Cardiac fibroblast (primary cell): ENCODE measurements at places on chromosomes 5 and 9.

DNA sequence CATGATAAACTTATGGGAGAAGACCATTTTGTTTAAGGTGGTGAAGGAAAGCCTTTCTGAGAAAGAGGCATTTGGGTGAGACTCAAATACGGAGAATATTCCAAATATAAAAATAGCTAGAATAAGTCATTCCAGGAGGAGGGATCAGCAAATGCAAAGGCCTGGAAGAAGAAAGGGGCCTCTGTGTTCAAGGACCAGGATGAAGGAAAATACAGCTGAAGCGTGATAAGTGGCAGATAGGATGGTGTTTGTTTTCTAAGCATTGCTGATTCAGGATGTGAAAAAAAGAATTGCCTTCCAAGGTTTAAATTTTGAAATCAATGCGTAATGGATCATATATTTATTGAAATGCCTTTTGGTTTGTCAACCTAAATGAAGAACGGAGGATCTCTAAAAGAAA, 59.4 kb upstream of the CAST start:
- no peak for DNase-seq

GRCh38 chr5:14365831-14366430, 215.7 kb upstream of the OTULINL start:
- DNase-seq, result no peak

GRCh38 chr5:142685418-142686209, at the start of gene FGF1:
TSS of gene FGF1 (minus strand) at chr5:142686090. CDS start at chr5:142614127, 71,963 bp downstream.
- peak; percentile 48 for DNase-seq

DNA sequence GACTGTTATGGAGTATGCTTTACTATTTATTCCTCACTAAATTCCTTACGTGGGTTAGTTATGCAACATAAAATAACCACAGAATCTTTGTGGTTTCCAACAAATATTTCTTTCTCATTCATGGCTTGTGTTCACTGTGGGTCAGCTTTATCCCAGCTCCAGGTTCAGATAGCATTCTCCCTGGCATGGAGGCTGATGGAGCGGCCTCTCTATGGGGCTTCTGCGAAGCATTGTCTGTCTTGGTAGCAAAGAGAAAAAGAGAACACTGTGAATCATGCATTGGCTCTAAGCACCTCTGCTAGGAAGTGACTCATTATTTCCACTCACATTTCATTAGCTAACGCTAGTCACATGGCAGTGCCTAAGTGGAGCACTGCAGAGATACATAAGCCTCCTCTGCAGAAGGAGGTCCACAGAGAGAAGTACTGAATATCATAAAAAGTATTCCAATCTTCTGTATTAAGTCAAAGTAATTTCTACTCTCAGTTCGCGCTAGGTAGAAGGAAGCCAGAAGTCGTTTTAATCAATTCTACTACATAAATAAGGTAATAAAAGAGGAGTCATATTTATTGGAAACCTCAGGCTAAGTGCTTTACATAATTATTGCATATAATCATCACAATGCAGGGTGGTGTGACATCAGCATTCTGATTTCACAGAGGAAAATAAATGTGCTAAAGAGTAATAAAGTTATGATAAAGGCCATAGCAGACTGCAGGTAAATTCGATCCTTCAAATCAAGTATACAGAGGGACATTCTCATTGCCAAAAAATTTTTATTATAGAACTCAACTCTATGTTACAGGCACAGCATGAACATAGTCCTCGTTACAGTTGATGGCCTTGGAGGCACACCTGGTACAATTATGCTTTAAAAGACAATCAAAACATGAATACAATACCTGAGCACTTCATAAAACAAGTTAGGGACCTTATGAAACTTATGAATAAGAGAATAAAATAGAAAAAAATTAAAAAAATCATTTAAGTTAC, 531.1 kb downstream of the CETN3 start:
- DNase-seq, result peak; percentile 89

DNA sequence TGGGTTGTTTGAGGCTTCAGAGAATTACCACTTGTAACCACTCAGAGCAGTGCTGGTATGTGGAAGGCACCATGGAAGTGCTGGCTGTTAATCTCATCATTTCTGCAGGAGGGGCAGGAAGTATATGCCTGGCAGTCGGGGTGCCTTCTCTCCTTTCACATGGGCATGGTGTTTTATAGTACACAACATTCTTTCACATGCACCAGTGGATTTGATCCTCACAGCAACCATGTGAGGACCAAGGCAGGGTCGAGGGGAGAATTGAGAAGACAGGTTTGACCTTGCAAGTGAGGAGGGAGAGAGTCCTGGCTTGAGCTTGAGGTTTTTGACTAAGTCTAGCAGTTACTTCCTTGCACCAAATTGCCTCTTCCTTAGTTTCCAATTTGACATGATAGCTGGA, 38.0 kb upstream of the TRPC7 start:
- no peak for DNase-seq

GRCh38 chr5:140509898-140510297, 37.6 kb upstream of the EIF4EBP3 start:
- no peak for DNase-seq

DNA sequence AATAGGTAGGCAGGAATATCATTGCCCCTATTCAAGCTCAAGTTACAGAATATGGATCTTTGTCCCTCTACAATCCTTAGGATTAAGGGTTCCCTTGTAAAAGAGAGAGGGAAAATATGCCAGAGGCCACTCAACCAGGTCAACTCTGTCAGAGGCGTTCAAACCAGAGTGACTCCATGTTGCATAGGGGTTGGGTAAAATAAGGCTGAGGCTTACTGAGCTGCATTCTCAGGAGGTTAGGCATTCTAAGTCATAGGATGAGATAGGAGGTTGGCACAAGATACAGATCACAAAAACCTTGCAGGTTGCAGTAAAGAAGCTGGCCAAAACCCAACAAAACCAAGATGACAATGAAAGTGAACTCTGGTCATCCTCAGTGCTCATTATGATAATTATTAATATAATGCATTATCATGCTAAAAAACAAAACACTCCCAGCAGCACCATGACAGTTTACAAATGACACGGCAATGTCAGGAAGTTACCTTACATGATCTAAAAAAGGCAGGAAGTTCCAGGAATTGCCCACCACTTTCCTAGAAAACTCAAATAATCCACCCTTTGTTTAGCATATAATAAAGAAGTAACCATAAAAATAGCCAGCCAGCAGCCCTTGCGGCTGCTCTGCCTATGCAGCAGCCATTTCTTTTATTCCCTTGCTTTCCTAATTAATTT, 64.8 kb downstream of the ERP44 start:
- no peak for DNase-seq

DNA sequence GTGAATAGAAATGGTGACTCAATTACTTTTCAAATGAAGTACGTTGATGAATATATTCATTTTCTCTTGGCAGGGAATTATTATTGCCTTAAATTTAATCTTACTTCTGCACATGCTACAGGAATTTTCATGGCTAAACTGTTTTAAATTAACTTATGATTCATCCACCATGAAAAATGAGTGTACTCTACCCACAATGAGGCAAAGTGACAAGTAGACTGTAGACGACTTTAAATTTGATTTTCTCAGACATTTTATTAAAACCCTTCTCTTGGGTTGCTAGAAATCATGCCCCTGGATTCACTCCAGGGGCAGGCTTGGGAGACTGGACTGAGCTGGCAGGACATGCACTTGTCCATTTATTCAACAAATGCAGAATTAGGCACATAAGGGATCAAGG, 23.5 kb upstream of the ERAP2 start:
- peak; percentile 15 for DNase-seq

- DNase-seq, result peak; percentile 61
Measured at GRCh38 chr5:23208959-23209431, 298.4 kb upstream of the PRDM9 start.

GRCh38 chr5:175853573-175854230, 17.7 kb upstream of the CPLX2 start:
- DNase-seq, result no peak

- DNase-seq, result peak; percentile 68
Measured at GRCh38 chr9:21317956-21318923, 13.1 kb upstream of the IFNA5 start.

DNA sequence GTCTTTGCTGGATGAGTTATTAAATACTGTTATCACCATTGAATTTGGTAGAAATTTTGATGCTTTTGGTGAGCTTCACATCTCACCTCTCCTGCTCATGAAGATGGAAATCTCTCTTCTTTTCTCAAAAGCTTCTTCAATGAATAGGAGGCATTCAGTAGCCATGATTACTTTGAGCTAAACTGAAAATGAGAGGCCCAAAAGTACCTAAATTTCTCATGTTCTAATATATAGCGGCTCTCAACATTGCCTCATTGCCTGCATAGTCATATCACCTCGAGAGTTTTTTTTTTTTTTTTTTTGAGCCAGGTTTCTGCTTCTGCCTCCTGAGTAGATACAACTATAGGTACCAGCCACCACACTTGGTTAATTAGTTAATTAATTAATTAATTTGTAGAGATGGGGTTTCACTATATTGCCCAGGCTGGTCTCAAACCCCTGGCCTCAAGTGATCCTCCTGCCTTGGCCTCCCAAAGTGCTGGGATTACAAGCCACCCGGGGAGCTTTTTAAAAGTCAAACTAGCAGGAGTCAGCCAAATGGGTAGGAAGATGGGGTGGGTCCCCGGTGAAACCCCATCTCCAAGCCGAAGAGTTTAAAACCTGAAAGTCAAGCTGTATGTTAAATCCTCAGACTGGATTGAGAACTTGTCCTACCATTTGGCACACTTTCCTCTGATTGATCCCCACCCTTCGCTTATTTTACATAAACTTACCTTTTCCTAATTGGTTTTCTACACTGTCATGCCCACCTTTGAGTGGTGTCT, 169.0 kb downstream of the DOCK2 start:
- no peak for DNase-seq

DNA sequence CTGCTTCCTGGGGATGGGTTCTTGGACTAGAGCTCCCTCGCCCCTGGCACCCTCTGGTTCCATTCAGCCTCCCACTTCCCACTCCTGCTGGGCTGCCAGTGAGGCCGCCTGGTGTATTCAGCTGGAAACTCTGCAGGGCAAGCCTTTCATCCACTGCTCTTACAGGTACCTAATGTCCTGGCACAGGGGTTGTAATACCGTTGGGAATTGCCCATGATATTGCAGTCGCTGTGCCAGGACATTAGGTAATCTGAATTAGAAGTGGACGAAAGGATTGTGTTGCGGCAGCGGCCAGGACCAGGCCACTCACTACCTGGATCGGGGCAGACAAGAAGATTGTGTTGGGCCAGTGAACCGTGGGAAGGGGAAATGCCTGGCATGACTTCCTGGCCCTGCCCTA, 13.1 kb downstream of the TMOD1 start:
- no peak for DNase-seq

GRCh38 chr9:137784641-137785513, 92.7 kb upstream of the CACNA1B start:
- no peak for DNase-seq

- no peak for DNase-seq
Measured at GRCh38 chr5:2960294-2960693, 208.8 kb upstream of the IRX2 start.

DNA sequence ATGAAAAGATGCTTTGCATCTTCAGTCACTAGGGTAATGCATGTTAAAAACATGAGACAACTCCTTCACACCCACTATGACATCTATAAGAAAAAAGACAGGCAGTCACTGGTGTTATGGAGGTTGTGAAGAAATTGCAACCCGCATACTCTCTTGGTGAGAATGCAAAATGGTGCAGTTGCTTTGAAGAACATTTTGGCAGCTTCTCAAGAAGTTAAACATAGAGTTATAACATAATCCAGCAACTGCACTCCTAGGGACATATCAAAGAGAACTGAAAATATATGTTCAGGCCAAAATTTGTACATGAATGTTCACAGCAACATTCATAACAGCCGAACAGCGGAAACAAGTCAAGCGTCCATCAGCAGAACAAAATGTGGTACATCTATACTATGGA, 46.3 kb upstream of the TBC1D9B start:
- DNase-seq, result no peak

- no peak for DNase-seq
Measured at GRCh38 chr5:59732301-59732700, 161.2 kb downstream of the PDE4D start.

DNA sequence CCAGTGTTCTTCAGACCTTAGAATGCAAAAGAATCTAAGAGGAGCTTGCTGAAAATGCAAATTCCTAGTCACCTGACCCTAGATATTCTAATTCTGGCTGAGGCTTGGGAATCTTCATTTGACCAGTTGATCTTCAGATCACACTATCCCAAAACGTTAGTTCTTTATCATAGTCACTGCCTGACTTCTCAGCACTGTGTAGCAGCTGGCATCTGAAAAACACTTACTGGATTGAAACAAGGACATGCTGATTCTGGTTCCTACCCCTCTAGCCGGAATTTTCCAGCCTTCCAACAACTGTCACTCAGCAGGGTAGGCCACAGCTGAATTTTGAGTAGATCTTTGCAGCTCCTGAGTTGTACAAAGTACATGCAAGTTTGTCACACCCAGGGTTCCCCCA, 72.2 kb downstream of the EBF1 start:
- DNase-seq, result no peak

- DNase-seq, result no peak
Measured at GRCh38 chr5:67221487-67222242, 25.1 kb upstream of the CD180 start.

GRCh38 chr9:88302579-88303324, 85.5 kb upstream of the SPIN1 start:
- no peak for DNase-seq

DNA sequence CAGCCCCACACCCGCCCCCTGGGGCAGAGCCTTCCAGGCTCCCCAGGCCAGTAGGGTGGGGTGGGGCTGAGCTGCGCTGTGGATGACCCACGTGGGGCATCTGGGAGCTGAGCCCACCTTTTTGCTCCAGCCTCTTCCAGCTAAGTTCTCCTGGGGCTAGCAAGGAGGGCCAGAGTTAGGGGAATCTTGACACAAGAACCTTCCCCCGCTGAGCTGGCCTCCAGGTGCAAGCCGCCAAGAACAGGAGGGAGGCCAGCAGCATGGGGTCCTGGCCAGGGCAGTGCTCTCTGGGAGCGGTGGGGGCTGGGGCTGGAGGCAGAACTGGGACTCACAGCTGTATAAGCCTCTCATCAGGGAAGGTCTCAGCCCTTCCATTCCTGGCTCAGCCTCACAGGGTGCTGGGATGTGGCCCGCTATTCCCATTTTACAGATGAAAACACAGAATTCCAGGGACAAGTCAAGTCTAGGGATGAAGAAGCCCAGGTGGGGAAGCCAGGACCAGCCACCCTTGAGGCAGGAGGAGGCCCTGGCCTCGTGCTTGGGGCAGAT, 21.5 kb downstream of the SARDH start:
- no peak for DNase-seq

DNA sequence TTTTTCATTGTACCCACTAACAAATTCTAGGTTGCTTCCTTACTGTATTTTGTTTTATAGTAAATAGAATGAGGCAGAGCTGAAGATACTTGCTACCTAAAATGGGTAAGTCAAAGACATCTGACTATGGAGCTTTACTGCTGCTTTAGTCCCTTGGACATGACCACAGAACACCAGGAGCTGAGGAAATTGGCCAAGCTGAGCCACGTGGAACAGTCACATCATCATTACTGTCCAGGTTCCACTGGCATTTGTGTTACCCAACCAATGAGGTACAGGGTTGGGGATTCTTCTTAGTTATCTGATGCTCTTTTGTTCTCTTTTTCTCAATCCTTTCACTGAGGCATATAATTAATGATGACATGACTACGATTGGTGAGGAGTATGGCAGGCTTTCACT, 47.1 kb downstream of the SSBP2 start:
- no peak for DNase-seq
